ENCODE measurements at places on chromosomes 3 and 15. TPM values are rescaled to one million over a fixed set of nuclear protein-coding genes. Genes with fewer than 3 reads are reported as not detected.

The CADM2 gene
- 0.27 TPM for total RNA-seq

The FILIP1L gene
- total RNA-seq, result 0.74 TPM

The AHSG gene
- 0.09 TPM for total RNA-seq

The SEMA5B gene
- 0.16 TPM for total RNA-seq

The NRG4 gene
- 0.68 TPM for total RNA-seq

The TM4SF18 gene
- total RNA-seq, result 38.2 TPM

Data from A549 treated with dexamethasone at 1 μM for 4 hours (cell line).